ENCODE measurements at places on chromosomes 2 and 18. TPM values are rescaled to one million over a fixed set of nuclear protein-coding genes. Genes with fewer than 3 reads are reported as not detected.
A peak's percentile ranks its signal among the peaks of the same experiment; 100 is the strongest.

- no peaks in the 10 kb centered on the region for H3K27me3 ChIP-seq
- DNase-seq = no peak
- H3K4me3 ChIP-seq = no peak overlapping the region
- no peak overlapping the region for H3K27ac ChIP-seq
These were observed 31.2 kb downstream of the ITGB1BP1 start for GRCh38 chr2:9391961-9392720.

- H3K36me3 ChIP-seq = no peaks in the 10 kb centered on the region
- DNase-seq = no peak
- no peaks in the 10 kb centered on the region for H3K4me1 ChIP-seq
- H3K27ac ChIP-seq = no peak overlapping the region
- H3K4me3 ChIP-seq = no peak overlapping the region
These were observed 27.8 kb upstream of the SERTAD2 start for GRCh38 chr2:64681479-64681967.

RDH14 gene
- total RNA-seq = 20.2 TPM

PROKR1 gene
- total RNA-seq = 0.08 TPM

GRCh38 chr2:128260239-128261138 is 58.2 kb downstream of the HS6ST1 start:
- H3K4me1 ChIP-seq = no peaks in the 10 kb centered on the region
- no peaks in the 10 kb centered on the region for H3K36me3 ChIP-seq
- H3K27me3 ChIP-seq = no peaks in the 10 kb centered on the region

- H3K36me3 ChIP-seq = no peaks in the 10 kb centered on the region
- no peaks in the 10 kb centered on the region for H3K27me3 ChIP-seq
- H3K4me1 ChIP-seq = peaks cover 6% of the 10 kb centered on the region
- H3K27ac ChIP-seq = no peak overlapping the region
These were observed 2.9 kb upstream of the GTF3C3 start for GRCh38 chr2:196802401-196802800.

DNA sequence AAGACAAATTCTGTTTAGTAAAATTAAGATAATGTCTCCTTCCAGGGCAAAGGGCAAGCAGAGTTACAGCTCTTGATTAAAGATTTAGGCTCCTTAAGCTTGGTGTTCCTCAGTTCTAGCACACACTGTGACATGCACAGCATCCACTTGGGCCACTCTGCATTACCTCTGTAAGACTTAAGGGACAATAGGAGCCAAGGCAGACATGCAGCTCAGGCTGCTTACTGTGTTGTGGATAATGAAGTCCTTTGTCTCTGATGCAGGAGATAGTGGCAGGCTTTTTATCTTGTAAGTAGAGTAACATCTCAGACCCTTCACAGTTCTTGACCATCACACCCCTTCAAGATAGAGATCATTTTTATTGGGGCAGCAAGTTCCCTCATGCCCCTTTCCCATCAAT is 31.2 kb downstream of the RBM45 start:
- no peak overlapping the region for H3K27ac ChIP-seq
- no peaks in the 10 kb centered on the region for H3K4me1 ChIP-seq
- DNase-seq = no peak
- no peak overlapping the region for H3K4me3 ChIP-seq

GRCh38 chr2:144350151-144350802 is 169.6 kb downstream of the ZEB2 start:
- H3K36me3 ChIP-seq = no peaks in the 10 kb centered on the region
- no peak overlapping the region for H3K4me3 ChIP-seq
- no peak overlapping the region for H3K27ac ChIP-seq
- DNase-seq = no peak

CFC1 gene
- 0.44 TPM for total RNA-seq

TRIM43 gene
- not detected for total RNA-seq

WDPCP gene
- 3.4 TPM for total RNA-seq

- H3K36me3 ChIP-seq = no peaks in the 10 kb centered on the region
- no peak overlapping the region for H3K4me3 ChIP-seq
- no peak for DNase-seq
- H3K4me1 ChIP-seq = peaks cover 26% of the 10 kb centered on the region
These were observed 62.6 kb downstream of the ODC1 start for GRCh38 chr2:10385501-10385900.

DNA sequence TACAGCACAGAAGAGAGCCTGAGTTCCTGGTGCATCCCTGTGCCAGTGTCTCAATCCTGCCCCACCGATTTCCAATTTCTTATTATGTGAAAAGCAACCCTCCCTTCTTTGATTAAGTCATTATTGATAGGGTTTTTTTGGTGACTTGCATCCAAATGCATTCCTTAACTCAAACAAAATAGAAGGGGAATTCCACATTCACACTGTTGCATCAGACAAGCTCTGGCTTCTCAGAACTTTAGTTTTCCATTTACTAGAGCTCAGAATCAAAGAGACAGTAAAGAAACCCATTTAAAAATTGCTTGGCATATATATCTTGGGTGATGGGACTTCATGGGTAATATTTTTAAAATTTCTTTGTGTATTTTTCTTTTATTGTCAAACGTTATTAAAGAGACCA is 13.8 kb upstream of the TMEM200C start:
- no peaks in the 10 kb centered on the region for H3K36me3 ChIP-seq
- H3K4me3 ChIP-seq = no peak overlapping the region
- H3K27me3 ChIP-seq = no peaks in the 10 kb centered on the region
- no peak overlapping the region for H3K27ac ChIP-seq
- no peaks in the 10 kb centered on the region for H3K4me1 ChIP-seq

DNA sequence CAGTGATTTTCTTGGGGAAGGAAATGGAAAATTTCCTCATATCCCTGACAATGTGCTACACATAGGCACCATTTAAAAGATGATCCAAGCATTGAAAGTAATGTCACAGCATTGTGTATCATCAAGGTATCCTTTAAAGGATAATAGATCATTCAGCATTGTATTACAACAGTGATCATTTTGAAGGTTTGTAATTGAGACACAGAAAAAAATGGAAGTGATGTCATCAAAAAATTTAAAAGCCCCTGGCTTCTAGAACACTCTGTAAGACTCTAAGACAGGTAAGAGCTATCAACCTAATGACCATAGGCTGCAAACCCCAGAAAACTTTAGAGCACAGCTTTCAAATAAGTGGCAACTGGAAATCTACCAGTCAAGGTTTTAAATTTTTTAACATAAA is 271.4 kb downstream of the ETAA1 start:
- H3K36me3 ChIP-seq = no peaks in the 10 kb centered on the region
- no peaks in the 10 kb centered on the region for H3K27me3 ChIP-seq
- no peak overlapping the region for H3K27ac ChIP-seq
- no peak for DNase-seq
- no peaks in the 10 kb centered on the region for H3K4me1 ChIP-seq

UGT1A5 gene
- 1.1 TPM for total RNA-seq

CROCC2 gene
- not detected for total RNA-seq

- no peaks in the 10 kb centered on the region for H3K27me3 ChIP-seq
- no peak overlapping the region for H3K4me3 ChIP-seq
- no peaks in the 10 kb centered on the region for H3K36me3 ChIP-seq
These were observed 332.9 kb downstream of the SOCS6 start for GRCh38 chr18:70621710-70622109.

DNA sequence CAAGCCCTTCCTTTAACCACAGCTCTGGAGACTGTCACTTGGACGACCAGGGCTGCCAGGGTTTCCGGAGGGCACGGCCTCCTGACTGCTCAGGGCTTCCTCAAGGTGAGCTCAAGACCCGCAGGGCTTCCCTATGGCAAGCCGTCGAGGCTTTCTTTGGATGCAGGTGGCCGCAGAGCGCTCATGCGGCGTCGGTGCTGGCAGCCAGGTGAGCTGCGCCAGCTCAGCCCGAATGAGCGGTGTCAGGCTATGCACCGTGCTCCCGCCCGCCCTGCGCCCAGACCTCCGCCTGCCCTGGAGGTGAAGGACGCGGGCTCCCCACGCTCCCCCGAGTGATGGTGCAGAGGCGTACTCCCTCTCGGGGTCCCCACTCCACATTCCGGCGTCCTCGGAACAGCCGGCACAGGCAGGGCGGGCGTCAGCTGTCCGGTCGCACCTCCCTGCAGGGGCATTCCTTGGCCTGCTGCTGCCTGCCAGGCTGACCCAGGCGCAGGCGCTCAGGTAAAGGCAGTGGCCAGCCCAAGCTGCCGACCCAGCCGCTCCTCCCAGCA is 20.8 kb upstream of the TUBB6 start:
- DNase-seq = no peak
- H3K4me3 ChIP-seq = peak overlapping the region; percentile 24
- H3K36me3 ChIP-seq = no peaks in the 10 kb centered on the region
- H3K4me1 ChIP-seq = peaks cover 4% of the 10 kb centered on the region
- H3K27ac ChIP-seq = no peak overlapping the region

GRCh38 chr18:59220784-59221765 is 1.1 kb downstream of the GRP start:
- H3K4me1 ChIP-seq = no peaks in the 10 kb centered on the region
- DNase-seq = no peak
- H3K36me3 ChIP-seq = no peaks in the 10 kb centered on the region

GRCh38 chr2:72996117-72996502 is 75.4 kb downstream of the SFXN5 start:
- H3K27me3 ChIP-seq = no peaks in the 10 kb centered on the region
- no peaks in the 10 kb centered on the region for H3K4me1 ChIP-seq
- DNase-seq = no peak
- H3K27ac ChIP-seq = no peak overlapping the region

GRCh38 chr2:144595686-144596072 is 75.8 kb upstream of the ZEB2 start:
- H3K27me3 ChIP-seq = no peaks in the 10 kb centered on the region
- H3K27ac ChIP-seq = no peak overlapping the region
- no peak for DNase-seq
- H3K4me3 ChIP-seq = no peak overlapping the region
- no peaks in the 10 kb centered on the region for H3K4me1 ChIP-seq

GRCh38 chr2:98518101-98518500 is 73.4 kb downstream of the INPP4A start:
- H3K36me3 ChIP-seq = no peaks in the 10 kb centered on the region
- no peak overlapping the region for H3K27ac ChIP-seq
- H3K27me3 ChIP-seq = no peaks in the 10 kb centered on the region
- no peak overlapping the region for H3K4me3 ChIP-seq

KLHL29 gene
- total RNA-seq = 2.9 TPM

NAT8 gene
- not detected for total RNA-seq

GRCh38 chr2:200306931-200307723 is 634 bp downstream of the SPATS2L start:
- DNase-seq = peak; percentile 44
- no peaks in the 10 kb centered on the region for H3K4me1 ChIP-seq
- no peaks in the 10 kb centered on the region for H3K27me3 ChIP-seq
- peak overlapping the region; percentile 92 for H3K27ac ChIP-seq
- H3K4me3 ChIP-seq = peak overlapping the region; percentile 78

DNA sequence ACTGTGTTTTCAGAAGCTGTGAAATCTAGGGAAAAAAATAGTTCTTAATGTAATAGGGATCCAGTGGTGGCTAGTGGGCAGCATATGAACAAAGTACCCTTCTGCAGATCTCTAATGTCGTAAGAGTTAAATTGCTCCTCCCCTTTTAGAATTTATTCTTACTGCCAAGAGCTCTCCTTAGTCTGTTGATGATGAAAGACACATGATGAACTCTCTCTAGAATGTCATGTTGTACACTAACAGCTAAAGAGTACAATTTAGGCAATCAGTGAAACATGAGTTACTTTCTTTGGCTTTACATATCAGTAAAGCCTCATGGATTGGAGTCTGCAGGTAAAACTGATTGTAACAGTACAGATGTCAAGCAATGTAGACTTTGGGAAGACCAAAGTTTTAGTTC is 84.2 kb downstream of the SLC39A10 start:
- H3K27me3 ChIP-seq = no peaks in the 10 kb centered on the region
- H3K4me1 ChIP-seq = no peaks in the 10 kb centered on the region
- no peak for DNase-seq

DNA sequence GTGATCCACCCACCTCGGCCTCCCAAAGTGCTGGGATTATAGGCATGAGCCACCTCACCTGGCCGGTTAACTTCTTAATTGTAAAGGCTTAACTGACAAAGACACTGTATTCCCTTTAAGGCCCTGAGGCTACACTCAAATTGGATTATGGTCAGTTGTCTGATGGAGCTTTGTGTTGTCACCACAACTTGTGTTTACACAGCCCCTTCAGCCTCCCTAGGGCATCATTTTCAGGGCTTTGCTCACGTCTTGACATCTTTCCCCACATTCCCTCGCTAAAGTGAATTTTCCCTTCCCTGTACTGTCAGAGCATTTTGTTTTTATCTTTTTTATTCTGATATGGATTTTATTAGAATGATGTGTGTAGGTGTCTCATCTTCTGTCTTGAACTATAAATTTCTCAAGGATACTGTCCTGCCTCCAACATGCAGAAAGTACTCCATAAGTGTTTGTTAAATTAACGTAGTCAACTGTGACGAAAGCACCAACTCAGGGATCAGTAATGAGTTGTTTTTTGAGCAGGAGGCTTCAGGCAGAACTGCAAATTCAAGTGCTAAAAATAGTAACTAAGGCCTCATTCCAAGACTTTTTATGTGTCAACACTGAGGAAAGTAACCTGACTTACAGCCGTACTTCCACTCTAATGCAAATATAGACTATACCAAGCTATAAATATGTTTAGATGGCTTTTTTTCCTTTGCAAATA is 77.1 kb upstream of the NARS1 start:
- no peaks in the 10 kb centered on the region for H3K27me3 ChIP-seq
- no peak overlapping the region for H3K27ac ChIP-seq
- no peak overlapping the region for H3K4me3 ChIP-seq
- no peaks in the 10 kb centered on the region for H3K36me3 ChIP-seq

DNA sequence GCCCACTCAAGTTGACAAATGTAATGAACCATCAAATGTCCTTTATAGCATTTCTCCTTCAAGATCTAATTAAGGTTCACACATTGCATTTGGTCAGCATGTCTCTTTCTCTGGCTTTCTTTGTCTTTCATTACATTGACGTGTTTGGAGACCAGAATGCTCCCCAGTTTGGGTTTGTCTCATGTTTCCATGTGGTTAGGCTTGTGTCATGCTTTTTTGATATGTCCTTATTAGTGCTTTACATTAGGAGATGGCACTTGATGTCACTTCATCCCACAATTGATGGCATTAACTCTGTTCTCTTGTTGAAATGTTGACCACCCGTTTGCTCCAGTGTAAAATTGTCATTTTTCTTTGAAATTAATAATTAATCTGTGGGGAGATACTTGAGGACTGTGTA is 165.8 kb downstream of the AKAIN1 start:
- no peaks in the 10 kb centered on the region for H3K4me1 ChIP-seq
- no peaks in the 10 kb centered on the region for H3K36me3 ChIP-seq
- no peaks in the 10 kb centered on the region for H3K27me3 ChIP-seq
- H3K27ac ChIP-seq = no peak overlapping the region
- no peak for DNase-seq

GRCh38 chr2:182148344-182148743 is 162.7 kb downstream of the PPP1R1C start:
- no peaks in the 10 kb centered on the region for H3K27me3 ChIP-seq
- no peaks in the 10 kb centered on the region for H3K4me1 ChIP-seq
- no peak for DNase-seq

DNA sequence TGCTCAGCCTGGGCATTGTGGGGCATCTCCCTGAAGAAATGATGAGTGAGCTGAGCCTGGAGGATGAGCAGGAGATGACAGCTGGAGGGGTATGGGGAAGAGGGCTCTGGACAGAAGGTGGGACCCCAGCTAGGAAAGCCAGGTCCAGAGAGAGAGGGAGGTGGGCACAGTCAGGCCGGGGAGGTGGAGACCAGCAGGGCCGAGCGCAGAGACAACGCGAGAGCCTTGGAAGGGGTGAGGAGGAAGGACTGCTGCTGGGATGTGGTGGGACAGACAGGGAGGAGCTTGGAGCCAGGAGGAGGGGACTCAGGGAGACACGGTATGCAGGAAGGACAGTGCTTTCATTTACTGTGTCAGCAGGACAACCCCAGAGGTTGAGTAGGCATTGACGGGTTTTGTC is 8.2 kb downstream of the TRPM8 start:
- no peak overlapping the region for H3K27ac ChIP-seq
- H3K4me1 ChIP-seq = no peaks in the 10 kb centered on the region
- DNase-seq = no peak
- H3K4me3 ChIP-seq = no peak overlapping the region
- no peaks in the 10 kb centered on the region for H3K36me3 ChIP-seq

SRBD1 gene
- total RNA-seq = 14.4 TPM

Data from colonic mucosa (tissue), 4 donors.